Amygdala (tissue), 56 donors: ENCODE measurements at places on chromosomes 2 and 18.

- DNase-seq = no peak
These were observed 51.0 kb downstream of the SETBP1 start for GRCh38 chr18:44731530-44732237.

DNA sequence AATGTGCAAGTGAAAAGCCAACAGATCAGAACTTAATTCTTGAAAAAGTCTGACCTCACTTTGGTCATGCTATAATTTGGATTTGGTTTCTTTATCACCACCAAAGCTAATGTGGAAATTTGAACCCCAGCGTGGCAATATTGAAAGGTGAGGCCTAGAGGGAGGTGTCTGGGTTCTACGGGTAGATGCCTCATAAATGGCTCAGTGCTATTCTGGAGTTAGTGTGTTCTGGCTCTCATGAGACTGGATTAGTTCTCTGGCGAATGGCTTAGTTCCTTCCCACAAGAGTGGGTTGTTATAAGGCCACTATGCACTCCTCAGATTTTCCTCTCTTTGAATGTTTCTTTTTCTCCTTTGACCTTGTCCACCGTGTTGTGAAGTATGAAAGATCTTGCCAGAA is 22.3 kb downstream of the ORC4 start:
- DNase-seq = no peak

- DNase-seq = no peak
These were observed 435.3 kb downstream of the TGIF1 start for GRCh38 chr18:3885209-3885792.

DNA sequence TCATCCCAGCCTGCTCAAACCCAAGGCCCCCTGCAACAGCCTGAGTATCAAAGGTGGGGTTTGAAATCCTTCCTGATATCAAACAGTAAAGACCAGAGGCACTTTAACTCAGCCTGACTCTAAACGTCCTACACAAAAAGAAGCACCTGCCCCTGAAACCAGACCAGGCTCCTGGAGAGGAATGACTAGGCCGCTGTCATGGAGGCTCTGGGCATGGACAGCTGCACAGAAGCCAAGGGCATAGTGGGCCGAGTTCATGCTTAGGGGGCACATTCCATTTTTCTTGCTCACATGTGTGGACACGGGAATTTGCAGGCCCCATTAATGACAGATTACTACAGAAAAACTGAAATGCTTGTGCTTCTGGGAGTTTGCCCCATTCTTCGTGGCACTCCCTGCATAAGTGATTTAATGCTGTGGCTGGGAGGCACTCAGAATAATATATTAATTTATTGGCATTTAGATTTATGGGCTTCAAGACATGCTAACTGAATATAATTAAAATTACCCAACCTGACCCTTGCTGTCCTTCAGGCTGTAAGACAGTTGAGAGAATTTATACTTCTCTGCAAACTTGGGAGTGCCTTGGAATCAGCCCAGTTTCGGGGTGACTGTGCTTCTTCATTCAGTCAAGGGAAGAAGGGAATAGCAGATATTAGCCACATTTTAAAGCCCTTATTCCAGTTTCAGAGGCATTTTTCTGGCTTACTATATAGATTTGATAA is 105.5 kb downstream of the GYPC start:
- DNase-seq = no peak

- no peak for DNase-seq
These were observed 182.3 kb upstream of the SMAD7 start for GRCh38 chr18:49133112-49133511.
